ENCODE measurements at places on chromosomes 12 and 14.

GRCh38 chr12:64059685-64060084 lies 162.4 kb downstream of the KICS2 start:
- no peak for DNase-seq

DNA sequence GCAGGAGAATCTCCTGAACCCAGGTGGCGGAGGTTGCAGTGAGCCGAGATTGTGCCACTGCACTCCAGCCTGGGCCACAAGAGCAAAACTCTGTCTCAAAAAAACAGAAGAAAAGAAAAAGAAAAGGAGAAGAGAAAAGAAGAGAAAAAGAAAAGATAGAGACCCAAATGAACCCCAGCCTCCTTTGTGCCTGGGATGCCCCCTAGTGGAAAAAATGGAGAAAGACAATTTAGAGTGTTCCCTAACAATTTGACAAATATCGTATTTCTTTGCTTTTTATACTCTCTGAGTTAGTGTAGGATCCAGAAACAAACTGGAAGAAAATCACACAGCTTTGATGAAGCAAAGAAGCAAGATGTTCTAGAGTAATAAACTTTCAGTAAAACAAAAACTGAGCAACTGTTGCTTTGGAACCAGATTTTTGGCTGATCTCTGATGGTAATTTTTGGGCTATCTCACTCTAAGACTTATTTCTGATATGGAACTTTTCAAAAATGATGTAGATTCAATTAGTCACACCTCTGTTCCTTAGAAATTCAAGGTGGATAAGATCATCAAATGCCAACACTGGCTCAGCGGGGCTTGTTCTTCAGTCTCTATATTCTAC lies 18.6 kb upstream of the PRKAB1 start:
- DNase-seq: peak; percentile 46

DNA sequence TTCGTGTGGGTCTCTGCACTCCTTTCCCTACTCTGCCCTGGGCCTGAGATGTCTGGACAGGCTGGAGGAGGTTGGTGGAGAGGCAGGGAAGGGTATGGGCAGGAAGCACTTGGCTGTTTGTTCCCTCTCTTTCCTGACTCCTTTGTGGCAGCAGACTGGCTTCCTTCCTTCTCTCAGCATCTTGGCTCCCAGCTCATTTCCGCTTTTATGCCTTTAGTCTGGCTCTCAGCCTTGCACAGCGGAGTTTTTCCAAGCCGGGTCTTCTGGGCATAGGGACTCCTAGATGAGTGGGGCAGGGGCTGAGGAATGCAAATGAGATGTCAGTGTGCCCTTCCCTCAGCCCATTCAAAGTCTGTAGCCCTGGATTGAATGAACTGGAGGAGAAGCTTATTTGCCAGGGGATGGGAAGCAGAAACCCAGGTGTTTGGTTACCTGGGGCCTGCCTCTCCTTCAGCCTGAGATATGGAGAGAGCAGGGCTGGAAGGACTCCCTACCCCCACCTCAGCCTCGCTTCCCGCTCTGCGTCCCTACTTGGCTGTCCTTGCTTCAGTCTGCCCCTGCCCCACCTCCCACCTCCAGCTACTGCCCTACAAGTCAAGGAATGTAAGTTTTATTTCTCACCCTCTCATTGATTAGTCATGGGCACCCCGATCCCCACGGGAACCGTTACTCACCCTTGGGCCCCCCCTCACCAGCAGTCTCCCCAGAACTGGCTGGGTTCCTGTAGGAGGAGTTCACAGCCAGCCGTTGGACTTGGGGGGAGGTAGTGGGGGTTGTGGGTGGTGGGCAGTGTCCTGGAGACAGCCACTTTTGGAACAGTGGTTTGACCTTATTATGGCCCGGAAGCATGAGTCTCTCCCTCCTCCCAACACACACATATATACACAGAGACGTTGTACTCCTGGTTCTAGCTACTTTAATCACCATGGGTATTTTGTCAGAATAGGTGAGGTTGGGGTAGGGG lies 9.3 kb upstream of the ITGA5 start:
- peak; percentile 44 for DNase-seq

DNA sequence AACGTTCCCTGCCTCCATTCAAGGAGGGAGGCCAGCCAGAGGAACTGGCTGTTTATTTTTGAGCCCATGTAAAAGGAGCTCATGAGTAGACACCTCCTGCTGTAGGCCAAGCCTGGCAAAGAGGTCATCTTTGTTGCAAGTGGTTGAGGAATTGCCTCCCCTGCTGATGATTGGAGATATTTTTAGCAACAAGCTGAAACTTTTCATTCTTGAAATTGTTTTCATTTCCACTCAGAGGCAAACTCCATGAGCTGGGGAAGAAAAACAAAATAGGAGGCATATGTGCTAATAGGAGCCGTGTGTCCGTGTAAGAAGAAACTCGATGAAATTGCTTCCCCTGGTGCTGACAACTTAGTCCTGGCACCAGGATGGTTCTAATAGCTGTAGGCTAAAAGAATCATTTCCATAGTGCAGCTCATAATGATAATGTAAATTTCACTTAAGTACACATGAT lies 440.1 kb upstream of the FAR2 start:
- no peak for DNase-seq

GRCh38 chr12:51863933-51864832 lies 15.7 kb upstream of the FIGNL2 start:
- DNase-seq: no peak

- no peak for DNase-seq
These were observed 139.3 kb downstream of the BRMS1L start for GRCh38 chr14:35965400-35965799.

GRCh38 chr12:108895220-108895802 lies 15.4 kb downstream of the DAO start:
- no peak for DNase-seq

DNA sequence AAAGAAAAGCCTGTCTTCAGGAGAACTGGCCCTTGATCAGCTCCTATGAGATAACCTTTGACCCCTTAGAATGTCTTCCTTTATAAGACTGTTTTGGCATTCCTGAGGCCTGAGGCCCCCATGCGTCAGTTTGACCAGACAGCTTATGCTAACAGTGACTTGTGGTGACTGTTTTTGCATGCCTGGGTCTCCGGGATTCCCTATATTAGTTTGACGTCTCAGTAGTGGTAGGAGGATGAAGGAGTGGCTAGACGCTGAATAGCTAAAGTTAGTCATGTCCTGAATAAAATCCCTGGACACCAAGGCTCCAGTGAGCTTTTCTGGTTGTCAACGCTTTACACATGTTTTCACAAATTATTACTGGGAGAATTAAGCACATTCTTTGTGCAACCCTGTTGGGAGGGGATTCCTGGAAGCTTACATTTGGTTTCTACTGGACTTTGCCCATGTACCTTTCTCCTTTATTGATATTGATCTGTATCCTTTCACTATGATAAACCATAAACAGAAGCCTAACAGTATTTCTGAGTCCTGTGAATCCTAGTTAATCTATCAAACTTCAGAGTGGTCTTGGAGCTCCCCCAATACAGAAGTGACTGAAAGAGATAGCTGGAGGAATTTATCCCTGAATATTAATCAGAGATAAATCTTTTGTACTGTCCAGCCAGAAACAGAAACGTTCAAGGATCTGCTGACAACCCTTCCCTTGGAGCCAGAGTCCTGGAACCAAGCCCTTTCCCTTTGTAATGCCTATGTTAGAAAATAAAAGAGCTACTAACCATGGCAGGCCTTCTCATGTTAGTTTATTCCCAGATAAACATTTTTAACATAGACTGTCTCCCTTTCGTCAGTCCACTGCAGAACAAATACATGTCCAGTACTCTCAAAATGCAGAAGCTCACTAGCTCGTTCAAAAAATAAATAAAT lies 479.2 kb downstream of the RPS29 start:
- no peak for DNase-seq

DNA sequence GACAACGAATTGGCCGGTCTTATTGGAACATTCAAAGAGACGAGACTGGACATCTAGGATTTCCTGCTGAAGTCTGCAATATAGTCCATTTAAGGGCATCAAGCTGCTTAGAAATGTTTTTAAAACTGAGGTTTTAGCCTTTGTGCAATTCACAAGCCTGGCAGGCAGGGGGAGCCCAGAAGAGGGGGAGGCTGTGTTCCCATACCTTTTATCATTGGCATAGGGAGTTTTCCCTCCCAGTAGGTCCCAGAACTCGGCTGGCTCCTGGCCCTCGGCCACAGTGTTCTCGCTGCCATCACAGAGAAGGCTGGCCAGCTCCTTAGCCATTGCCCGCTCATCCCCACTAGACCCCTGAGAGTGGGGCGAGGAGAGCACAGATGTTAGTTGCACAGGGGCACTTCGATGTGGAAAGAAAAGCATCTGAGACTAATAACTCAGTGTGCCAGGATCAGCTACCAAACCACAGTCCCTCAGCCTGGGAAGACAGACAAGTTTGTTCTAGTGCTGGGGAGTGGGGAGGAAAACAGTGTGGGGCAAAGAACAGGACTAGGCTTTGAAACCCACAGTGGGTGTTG lies 15.1 kb downstream of the AVIL start:
- DNase-seq: peak; percentile 31

Data from CD4-positive, alpha-beta T cell treated with Interleukin-4 for 4 hours (primary cell).